Right forelimb (tissue), 1 donor: ENCODE measurements at places on chromosomes 2 and 18.

- DNase-seq, result no peak
These were observed 164.0 kb upstream of the MYO3B start for GRCh38 chr2:170013802-170014551.

GRCh38 chr2:14543284-14543683, 89.2 kb upstream of the LRATD1 start:
- DNase-seq, result no peak

- DNase-seq, result no peak
These were observed 159.2 kb upstream of the RAB12 start for GRCh38 chr18:8450013-8450412.

DNA sequence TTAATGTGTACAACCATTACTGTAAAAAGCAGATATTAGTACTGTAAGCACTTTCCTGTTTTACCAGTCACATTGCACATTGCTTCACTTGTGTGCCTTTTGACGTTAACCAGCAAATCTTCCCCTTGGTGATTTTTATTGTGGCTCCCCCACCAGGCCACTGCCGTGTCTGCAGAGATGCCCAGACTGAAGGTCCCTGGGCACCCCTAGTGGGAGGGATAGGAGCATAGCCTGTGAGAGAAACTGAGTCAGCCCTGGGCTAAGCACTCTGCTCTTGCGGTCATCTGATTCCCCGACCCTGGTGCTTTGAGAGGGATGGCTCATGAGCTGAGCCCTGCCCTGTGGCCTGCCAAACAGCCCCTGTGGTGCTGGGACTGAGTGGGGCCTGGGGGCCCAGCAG, 73.4 kb downstream of the INPP4A start:
- DNase-seq, result no peak

DNA sequence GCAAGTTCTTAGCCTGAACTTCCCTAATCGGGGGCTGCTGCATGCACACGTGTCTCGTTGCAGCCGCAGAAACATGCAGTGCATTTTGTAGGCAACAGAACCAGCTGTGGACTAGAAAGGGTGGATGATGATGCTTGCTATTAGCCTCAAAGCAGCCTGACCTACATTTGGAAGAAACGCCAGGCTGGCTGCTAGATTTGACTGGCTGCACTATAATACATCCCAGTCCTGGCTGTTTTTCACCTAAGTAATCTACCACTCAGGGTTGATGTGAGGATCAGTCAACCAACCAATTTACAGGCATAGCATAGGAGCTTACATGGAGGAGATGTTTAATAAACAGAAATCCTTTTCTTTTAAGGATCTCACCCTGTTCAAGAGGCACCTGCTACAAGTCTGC, 56.4 kb upstream of the SPP2 start:
- no peak for DNase-seq
